Hematopoietic multipotent progenitor cell treated with erythropoietin and hydrocortisone succinate and interleukin-3 and kit ligand, for 8 days (in vitro differentiated cells): ENCODE measurements at places on chromosomes 11 and 22.

GRCh38 chr22:21026783-21027692 is 5.3 kb downstream of the SLC7A4 start:
- no peak for DNase-seq

DNA sequence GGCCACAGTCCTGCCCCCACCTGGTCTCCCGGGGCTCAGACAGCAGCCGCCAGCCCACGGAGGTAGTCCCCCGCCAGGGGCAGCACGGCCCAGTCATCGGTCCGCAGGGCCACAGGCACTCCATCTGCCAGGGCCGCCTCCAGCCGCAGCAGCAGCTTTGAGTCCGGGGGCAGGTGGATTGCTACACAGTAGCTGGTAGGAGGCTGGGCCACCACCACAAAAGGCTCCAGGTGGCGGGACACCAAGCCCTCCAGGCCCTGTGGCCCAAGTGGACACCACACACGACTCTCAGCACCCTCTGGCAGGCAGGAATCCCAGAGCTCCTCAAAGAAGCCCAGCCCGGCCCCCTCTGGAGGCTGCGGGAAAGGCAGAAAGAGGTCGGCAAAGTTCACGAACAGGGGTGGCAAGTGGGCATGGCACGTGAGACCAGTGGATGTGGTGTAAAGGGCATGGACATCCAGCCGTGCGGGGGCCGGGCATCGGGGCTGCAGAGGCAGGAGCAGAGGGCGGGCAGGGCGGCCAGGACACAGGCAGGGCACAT is 2.9 kb downstream of the AP5B1 start:
- no peak for DNase-seq

DNA sequence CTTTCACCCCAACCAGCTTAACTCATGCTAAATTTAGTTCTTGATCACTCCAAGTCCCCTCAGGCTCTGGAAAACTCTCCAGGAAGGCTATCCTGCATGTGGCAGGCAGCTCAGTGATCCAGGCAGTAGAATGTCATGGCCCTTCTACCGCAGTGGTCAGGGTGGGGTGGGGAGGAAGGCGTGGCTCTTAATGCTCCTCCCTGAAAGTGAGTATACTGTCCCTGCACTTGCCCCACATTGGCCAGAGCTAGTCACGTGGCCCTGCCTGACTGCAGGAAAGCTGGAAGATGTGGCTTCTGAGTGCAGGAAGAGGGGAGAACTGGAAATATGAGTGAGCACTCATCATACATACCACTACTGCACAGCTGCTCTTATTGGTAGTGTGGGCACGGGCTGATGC is 102.1 kb downstream of the GRAMD1B start:
- DNase-seq: no peak

DNA sequence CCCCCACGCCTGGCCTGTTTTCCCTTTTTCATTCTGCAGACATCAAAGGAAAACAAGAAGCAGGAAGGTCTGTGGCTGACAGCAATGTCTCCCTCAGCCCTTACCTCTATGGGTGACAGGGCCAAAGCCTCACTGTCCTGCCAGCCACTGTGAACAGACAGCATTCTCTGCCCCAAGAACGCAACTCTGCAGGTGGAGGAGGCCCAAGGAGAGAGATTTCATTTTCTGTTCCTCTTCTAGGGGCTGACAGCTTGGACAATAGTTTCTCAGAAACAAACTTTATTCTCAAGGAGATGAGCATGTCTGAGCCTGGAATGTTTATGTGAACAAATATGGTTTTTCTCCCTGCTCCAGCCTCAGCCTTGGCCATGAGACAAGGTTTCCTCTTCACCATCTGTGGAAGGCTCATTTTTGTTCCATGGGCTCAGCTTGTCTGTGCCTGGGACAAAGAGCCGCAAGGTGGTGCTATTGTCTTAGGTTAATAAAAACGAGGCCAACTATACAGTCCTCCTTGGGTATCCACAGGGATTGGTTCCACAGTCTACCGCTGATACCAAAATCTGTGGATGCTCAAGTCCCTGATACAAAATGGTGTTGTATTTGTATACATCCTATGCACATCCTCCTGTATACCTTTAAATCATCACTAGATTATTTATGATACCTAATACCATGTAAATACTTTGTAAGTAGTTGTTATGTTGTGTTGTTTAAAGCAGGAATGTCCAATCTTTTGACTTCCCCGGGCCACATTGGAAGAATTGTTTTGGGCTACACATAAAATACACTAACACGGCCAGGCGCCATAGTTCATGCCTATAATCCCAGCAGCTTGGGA is 5.8 kb downstream of the PIWIL3 start:
- peak; percentile 66 for DNase-seq

- no peak for DNase-seq
Observed at GRCh38 chr11:34185926-34186841, 80.8 kb downstream of the NAT10 start.

DNA sequence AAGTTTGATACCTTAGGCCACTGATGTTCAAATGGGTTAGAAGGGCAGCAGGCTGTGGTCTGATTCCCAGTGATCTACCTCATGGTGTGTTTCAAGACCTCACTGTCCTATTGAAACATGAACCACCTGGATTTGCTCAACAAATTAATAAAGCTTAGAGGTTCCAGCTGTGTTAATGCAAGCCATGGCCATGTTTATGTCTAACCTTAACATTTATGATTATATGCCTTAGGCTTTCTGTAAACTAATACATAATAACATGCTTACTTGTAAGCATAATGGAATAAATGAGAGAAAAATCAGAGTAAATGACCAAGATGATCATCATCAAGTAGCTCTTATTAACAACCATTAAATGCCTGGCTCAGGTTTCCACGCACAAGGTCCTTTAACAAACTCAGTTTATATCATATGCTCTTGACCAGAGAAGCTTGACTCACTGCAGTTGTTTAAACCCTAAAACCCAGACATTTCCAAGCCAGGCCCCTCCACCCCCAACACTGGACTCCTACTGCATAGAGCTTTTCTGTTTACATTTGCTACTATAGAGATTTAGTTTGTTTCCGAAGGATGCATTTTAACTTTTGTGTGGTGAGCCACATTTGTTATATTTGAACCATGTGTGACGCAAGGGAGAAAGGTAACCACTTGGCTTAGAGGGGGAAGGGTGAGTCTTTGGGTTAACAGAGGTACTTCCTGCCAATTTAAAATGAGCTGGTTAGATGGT is 43.7 kb downstream of the KREMEN1 start:
- DNase-seq: no peak

- DNase-seq: no peak
Observed at GRCh38 chr11:80462211-80462610, 1021.4 kb upstream of the TENM4 start.

- DNase-seq: peak; percentile 84
Observed at GRCh38 chr22:36252754-36253522, at the start of gene APOL1. Gene APOL1 (plus strand): TSS chr22:36253133. CDS start chr22:36254956, 1,823 bp downstream.

GRCh38 chr11:34962034-34962433 is 45.6 kb downstream of the PDHX start:
- no peak for DNase-seq

DNA sequence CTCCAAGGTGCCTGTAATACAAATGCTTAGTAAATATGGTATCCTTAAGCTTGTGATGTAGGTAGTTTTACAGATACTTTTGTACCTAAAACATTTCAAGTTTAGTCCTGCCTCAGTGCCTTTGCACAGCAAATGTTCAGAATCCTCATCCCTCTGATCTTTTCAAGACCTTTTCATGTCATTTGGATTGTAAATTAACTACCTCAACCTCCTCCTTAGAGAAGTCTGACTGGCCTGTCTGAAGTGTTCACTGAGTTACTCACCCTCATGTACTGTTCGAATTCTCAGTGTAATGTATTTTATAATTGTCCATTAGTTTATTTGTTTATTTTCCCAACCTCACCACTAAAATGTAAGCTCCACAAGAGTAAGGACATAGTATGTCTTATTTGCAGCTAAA is 147.5 kb downstream of the ELP4 start:
- no peak for DNase-seq

DNA sequence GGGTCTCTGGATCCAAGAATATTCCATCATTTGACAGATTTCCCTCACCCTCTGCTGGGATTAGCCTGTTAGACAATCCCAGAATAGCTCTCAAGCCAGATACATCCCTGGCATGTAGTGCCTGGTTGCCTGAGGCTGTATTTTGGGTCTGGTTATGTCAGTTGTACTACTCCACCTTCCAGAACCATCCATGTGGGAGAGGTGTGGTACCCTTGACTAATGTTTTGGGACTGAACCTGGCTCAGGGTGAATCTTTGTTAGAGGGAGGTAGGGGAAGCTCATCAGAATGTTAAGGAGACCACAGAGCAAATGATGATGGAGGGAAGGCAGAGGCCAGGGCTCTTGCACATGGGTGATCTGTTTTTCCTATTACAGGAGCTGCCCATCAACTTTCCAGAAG is 5.2 kb downstream of the C11orf52 start:
- DNase-seq: no peak

DNA sequence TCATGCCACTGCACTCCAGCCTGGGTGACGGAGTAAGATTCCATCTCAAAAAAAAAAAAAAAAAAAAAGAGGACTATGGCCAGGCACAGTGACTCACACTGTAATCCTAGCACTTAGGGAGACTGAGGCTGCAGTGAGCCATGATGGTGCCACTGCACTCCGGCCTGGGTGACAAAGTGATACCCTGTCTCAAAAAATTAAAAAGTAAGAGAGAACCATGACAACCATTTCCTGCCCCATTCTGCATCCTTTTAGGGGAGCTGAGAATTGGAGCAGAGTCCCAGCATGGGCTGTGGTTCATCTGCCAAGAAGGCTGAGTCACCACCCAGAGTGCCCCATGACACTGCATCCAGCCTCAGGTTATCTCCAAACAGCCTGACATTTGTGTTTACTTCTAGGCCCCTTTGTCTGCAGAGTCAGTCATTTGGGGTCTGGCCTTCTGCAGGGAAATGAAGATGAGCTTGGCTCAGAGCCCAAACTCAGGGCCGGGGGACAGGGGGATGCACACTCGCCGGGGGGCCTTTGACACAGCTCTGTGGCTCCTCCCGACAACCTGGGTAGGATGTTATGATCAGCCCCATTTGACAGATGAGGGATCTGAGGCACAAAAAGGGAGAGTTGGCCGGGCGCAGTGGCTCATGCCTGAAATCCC is 4.7 kb downstream of the CSDC2 start:
- peak; percentile 89 for DNase-seq

GRCh38 chr11:83161610-83162199 is 4.8 kb downstream of the PCF11 start:
- DNase-seq: no peak

DNA sequence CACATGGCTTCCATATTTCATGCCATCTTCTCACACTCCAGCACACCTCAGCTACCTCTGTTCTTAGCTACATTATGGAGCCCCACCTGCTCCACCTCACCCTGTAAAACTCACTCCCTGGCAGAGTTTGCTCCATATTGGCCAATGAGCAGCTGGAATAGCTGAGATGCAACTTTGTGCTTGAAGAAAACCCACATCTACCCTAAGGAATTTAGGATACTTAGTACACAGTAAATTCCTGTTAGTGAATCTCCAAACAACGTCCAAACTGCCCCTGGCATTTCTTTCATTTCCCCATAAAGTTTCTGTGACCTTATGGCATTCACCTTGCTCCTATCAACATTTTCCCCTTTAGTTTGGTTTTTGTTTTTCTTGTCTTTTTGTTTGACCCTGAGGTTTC is 2.2 kb upstream of the VWCE start:
- no peak for DNase-seq

GRCh38 chr11:83092488-83093384 is 21.0 kb upstream of the RAB30 start:
- DNase-seq: peak; percentile 39

GRCh38 chr22:20430101-20430719 is 7.4 kb downstream of the SCARF2 start:
- no peak for DNase-seq

DNA sequence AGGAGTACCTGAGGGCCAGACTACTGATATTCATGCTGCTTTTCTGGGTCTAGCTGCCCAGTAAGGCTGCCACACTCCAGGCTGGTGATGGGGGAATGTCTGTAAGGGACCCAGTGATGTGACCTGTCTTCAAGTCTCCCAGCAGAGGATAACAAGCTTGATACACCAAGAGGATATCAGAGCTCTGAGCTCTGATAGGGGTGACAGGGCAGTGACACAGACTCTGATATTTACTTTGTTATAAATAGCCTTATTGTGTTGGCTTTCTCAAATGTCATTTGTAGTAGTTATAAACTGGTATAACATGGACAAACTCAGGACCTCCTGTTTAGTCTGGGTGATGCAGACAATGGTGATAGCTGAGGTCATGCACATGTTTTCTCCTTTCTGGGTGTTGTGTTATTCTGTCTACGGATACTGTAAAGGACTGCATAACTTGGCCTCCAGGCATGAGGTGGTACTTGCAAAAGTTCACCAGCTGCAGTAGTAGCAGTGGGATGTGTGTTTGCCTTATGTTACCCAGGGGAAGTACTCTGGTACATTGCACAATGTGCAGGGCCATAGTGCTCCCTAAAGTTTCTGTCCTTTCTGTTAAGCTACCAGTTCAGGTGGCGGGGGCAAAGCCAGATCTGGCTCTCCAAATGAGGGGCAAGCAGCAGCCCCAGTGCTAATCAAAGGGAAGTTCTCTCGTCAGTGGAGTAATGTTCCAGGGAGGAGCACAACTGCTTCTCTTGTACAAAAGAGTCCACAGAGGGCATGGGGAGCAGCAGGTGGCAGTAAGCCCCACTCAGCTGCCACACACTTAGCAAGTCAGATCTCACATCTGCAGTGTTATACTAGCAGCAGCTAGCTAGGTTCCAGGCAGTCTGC is 812.2 kb downstream of the JRKL start:
- no peak for DNase-seq

DNA sequence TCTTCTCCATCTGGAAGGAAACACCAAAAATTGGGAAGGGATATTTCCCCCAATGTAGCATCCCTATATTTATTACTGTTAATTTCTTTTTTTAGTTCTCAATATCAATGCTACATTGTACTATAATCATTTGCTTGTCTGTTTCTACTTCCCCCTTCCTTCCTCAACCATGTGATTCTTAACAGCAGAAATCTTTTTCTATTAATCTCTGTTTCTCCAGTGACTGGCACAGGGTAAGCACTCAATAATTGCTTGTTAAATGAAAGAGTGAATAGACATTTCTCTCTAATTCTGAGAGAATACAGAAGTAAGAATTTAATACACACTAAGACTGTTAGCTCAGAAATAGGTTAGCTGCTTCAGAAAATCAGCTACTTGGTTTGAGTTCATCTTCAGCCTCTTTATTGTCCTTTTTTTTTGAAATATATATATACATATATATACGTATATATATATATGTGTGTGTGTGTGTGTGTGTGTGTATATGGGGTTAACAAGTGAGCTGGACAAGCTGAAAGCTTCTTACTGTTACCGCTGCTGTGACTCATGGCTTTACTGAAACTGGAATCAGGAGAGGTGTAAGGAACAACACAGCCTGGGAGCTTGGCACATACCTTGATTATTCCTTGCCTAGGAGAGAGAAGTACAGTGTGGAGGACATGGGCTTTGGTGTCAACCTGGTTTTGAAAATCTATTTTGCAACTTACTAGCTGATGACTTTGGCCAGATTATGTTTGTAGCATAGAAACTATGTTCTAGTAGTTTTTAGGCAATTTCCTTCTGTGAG is 26.2 kb upstream of the PDE3B start:
- no peak for DNase-seq

- no peak for DNase-seq
Observed at GRCh38 chr11:2775083-2775625, 75.4 kb upstream of the KCNQ1OT1 start.
